ENCODE measurements at places on chromosomes 1 and 21.

DNA sequence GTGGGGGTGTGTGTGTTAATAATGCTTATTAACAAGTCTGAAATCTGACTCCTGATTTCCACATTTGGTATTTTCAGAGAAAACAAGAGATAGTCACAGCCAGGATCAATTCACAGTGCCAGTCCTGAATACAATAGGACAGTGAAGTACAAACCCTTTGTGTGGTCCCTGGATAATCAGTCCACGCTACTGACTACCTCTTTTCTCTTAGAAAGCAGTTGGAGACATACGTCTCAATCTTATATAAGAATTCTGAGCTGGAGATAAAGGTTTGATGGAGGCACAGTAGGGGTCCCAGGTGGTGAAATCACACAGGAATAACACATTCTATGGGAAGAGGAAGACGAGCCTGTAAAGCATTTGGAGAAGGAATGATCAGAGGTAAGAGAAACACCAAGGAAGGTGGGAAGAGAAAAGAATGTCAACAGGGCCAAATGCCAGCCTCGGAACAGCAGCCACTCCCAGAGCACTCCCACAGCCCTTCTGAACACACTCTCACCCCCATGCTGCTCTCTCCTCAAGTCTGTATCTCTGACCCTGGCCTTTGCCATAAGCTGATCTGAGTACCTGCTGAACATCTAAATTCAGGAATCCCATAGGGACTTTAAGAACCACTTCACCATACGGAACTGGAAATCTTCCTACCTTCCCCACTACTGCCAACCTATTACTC lies 48.6 kb downstream of the TRAF5 start:
- no peak for DNase-seq

GRCh38 chr1:243680860-243681259 lies 169.2 kb downstream of the AKT3 start:
- DNase-seq = no peak

DNA sequence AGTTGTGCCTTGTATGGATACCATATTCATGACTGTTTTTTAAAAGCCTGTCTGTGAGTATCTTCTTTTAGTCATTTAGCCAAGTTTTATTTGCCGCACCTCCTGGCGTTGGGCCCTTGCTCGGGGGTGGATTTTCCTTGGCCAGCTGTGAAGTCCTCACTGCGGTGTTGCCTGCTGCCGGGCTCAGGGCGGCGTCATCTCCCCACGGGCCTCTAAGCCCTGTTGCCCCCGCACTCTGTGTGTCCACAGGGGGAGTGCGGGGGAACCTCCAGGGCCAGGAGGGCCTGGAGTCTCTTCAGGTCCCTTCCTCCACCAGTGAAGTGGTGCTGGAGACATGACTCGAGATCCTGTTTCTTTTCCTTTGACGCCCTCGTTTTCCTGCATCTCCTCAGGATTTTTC lies 65.8 kb upstream of the DIP2A start:
- DNase-seq = peak; percentile 68

DNA sequence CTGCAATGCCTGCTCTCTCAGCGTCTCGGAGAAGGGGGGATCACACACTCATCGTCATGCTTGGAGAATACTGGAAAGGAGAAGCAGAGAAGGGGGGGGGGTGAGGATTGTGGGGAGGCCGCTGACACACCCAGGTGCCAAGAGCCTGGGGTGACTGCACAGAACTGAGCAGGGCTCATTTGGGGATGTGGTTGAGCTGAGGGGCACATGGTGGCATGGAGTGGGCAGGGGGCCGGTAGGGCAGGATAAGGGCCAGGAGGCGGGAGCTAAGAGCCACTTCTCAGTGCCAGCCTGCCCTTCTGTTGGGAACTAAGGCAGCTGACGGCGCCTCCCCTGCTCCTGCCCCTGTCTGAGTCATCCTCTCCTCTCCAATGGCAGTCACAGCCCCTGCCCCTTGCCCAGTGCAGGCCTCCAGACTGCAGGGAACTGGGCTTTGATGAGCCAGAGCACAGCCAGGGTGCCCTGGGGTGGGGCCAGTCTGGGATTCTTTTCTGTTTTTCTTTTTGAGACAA lies 27.2 kb downstream of the MRPL37 start:
- DNase-seq = no peak

- no peak for DNase-seq
These were observed 4.2 kb downstream of the B3GALT6 start for GRCh38 chr1:1236176-1236763.

DNA sequence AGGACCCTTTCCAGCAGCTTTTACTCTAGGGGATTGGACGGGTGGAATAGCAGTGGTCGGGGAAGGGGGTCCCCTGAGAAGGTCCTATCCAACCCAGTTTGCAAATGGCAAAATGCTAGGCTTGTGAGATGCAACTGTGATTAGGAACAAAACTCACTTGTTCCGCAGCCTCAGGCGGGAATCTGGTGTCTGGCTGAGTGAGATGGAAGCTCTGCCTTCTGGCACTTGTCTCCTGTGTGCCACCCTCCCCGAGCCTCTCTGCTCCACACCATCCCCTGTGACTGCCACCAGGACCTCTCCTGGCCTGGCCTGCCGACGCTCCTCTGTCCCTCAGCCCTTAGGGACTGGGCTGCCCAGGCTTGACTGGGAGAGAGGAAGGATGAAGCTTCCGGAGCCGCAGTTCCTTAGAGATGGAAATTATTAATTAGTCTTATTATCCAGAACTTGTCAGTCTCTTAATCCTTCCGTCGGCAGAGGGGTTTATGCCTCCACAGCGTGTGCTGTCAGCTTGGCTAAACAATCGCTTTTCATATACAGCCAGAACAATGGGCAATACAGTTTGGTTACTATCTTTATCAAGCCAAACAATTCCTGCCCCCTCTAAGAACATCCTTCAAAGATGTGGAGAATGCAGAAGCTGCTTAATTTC lies 292.8 kb upstream of the VAMP3 start:
- DNase-seq = no peak

GRCh38 chr21:42357307-42357706 lies 6.5 kb upstream of the TFF2 start:
- no peak for DNase-seq

DNA sequence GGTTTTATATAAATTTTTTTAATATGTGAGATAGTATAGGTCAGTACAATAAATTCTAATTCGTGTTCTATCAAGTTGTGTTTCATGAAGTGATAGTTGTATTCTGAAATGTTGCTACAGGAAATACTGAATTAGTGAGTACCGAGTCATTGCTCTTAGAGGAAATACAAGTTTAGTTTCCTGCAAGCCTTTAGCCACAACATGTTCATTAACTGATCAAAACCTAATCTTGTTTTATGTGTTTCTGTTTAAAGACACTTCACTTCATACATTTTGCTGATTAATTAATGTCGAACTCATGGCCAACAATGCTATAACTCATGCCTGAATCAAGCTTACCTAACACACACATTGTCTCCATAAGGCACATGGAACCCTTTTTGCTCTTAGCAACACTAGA lies 43.6 kb downstream of the LRRC7 start:
- DNase-seq = no peak

DNA sequence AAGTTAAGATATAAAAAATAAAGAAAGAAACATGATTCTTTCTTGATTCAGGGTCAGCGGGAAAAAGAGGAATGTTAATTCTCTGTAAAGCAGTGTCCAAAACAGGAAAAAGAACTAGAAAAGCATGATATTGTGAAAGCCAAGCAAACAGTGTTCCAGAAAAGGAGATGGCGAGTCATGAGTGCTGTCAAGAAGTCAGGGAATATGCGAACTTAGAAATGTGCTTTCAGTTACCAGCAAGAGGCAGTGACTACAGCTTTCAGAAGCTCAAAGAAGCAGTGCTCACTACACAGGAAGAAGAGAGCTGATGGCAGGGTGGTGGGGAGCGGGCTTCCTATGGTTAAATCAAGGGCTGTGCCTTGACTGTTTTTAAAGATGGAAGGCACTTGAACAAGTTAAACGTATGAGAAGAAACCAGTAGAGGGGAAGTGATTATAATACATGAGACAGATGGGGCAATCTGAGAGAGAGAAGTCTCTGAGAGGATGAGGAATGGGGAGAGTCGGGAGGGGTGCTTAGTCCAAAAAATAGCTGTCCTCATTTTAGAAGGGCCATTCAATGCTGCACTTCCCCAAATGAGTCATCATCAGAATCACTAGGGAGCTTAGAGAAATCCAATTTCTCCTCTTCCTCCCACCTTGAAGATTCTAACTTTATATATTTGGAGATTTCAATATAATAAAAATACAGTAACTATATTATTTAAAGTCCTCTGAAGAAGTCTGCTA lies 90.4 kb downstream of the KCNK1 start:
- peak; percentile 43 for DNase-seq

- no peak for DNase-seq
These were observed 255.9 kb downstream of the LMO4 start for GRCh38 chr1:87584586-87584985.

GRCh38 chr1:36663772-36664430 lies 181.2 kb upstream of the CSF3R start:
- DNase-seq = no peak

GRCh38 chr1:75632350-75632949 lies 21.5 kb upstream of the SLC44A5 start:
- peak; percentile 15 for DNase-seq

GRCh38 chr1:23559985-23560741 lies 862 bp upstream of the ID3 start:
- no peak for DNase-seq

DNA sequence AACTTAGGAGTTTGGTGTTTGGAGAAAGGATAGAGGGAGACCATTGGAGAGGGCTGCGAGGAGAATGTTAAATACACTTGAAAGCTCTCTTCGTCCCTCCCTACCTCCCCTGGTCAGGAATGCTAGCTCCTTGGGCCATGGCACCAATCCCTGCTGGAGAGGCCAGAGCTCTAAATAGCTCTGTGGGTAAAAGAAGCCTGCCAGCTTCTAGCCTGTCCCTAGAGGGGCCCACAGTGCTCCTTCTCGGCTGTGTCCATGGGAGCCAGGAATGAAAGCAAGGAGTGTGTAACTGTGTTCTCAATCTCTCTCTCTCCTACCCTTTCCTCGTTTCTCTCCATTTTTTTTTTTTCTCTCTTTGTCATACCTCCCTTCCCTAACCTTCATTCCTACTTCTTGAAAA lies at the start of gene CCDC190:
Gene CCDC190 (minus strand): TSS at position 75 of the 400 bp plus-strand sequence. CDS start 1,529 bp downstream, outside the sequence.
- DNase-seq = peak; percentile 57

GRCh38 chr1:218679988-218680748 lies 335.0 kb downstream of the TGFB2 start:
- no peak for DNase-seq

GRCh38 chr1:234542211-234542850 lies 63.4 kb upstream of the TARBP1 start:
- no peak for DNase-seq

- no peak for DNase-seq
These were observed 20.1 kb downstream of the MGST3 start for GRCh38 chr1:165650981-165651625.

DNA sequence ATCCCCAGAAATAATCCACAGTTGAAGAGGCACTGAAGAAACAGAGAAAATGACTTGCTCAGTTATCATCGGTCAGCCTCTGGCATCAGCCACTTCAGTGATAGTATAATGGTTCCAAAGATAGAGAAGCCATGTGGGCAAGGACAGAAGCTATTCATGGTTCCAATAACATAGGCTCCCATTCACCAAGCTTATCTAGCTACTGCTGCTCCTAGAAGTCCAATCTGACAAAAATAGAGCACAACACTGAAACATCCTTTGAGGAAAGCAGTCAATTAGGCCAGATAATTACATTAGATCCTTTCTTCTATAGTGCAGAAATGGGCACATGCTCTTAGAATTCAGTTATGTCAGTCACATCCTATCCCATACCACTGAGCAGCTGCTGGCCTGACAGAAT lies 33.5 kb upstream of the CRB1 start:
- no peak for DNase-seq

GRCh38 chr1:147676311-147677085 lies 6.2 kb upstream of the ACP6 start:
- DNase-seq = peak; percentile 64

GRCh38 chr1:93033785-93034184 lies 45.3 kb upstream of the MTF2 start:
- no peak for DNase-seq

DNA sequence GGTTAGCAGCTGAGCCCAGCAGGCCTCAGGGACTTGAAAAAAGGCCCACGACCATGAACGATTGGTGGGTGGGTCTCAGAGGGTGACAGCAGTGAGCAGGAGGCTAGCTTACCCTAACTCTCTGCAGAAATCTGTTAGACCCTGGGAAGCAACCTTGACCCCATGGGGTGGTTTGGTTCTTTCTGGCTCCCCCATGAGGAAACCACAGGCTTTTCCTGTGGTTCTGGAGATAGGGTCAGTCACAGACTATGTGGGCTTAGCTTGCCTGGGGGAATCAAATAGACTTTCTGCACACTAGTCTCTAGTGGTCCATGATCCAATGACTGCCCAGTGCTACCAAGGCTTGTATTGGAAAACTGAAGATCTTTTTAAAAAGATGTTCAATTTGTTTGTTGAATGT lies 118.1 kb downstream of the PLXNA2 start:
- DNase-seq = no peak

DNA sequence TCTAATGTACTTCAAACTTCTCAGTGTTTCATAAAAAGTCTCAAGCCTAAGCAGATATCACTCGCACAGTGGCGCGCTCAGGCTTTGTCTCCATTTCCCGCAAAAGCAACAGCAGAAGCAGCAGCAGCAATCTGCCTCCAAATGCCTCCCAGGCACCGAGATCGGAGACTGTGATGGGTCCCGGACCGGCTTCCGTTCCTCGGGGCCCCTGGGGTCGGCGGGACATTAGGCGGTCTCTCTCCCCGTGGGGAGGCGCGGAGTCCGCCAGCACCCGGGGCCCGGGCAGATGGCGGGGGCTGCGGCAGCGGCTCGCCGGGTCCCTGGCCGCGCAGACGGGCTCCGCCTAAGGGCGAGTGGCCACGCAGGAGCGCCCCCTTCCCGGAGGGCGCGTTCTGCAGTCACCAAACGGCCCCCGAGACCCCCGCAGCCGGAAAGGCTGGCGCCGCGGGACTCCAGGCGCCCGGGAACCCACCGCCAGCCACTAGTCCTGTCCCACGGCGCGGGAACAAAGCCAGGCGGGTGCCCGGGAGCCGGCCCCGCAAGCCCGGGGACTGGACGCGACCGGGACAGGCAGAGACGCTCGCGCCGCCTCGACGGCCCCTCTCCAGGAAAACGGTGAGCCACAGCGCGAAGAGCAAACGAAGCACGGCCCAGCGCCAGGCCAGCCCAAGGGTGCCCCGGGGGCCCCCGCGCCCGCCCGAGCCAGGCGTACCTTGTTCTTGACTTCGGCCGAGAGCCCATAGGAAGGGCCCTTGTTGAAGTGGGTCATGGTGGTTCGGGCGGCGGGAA lies 590 bp downstream of the CNN3 start:
- DNase-seq = no peak

GRCh38 chr21:16424331-16424751 lies 694.6 kb downstream of the USP25 start:
- no peak for DNase-seq

DNA sequence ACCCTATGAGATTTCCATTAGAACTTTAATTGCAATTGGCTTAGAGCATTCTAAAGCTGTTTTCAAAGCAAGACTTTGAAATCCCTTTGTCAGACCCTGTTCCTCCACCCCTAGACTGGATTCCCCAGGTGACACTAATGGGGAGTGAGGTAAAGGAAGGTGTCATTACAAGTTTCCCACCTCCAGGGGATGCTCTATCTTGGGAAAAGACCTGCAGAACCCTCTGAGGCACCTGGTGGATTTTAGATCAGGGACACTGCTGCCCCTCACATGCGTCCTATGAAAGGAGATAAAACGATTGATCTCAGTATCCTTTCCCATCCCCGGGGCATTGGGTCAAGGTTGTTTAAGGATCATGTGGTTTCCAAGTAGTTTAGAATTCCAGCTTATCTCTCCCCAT lies 80.3 kb upstream of the RGS4 start:
- no peak for DNase-seq

Measured in stromal cell of bone marrow (primary cell).